ENCODE measurements at places on chromosomes 13 and 19. TPM values are rescaled to one million over a fixed set of nuclear protein-coding genes. Genes with fewer than 3 reads are reported as not detected.

The ZSCAN1 gene
- total RNA-seq, result not detected

The RETN gene
- not detected for total RNA-seq

The IGFL3 gene
- total RNA-seq, result not detected

The ZNF571 gene
- total RNA-seq, result 0.64 TPM

The TNFRSF19 gene
- not detected for total RNA-seq

The CYP2A7 gene
- total RNA-seq, result not detected

GRCh38 chr19:51621178-51621577, 9.0 kb downstream of the SIGLEC5 start:
- H3K27ac ChIP-seq, result no peak overlapping the region
- no peaks in the 10 kb centered on the region for H3K36me3 ChIP-seq
- no peak overlapping the region for H3K4me3 ChIP-seq
- H3K4me1 ChIP-seq, result no peaks in the 10 kb centered on the region
- H3K27me3 ChIP-seq, result peaks cover 2% of the 10 kb centered on the region
- DNase-seq, result no peak

- H3K4me3 ChIP-seq, result peak overlapping the region; percentile 65
- H3K4me1 ChIP-seq, result peaks cover 60% of the 10 kb centered on the region
- H3K27ac ChIP-seq, result peak overlapping the region; percentile 85
- DNase-seq, result peak; percentile 59
- peaks cover 2% of the 10 kb centered on the region for H3K27me3 ChIP-seq
- peaks cover 41% of the 10 kb centered on the region for H3K36me3 ChIP-seq
Observed at GRCh38 chr13:99380921-99381645, 73.9 kb upstream of the GPR183 start.

GRCh38 chr19:8478598-8478997, 23.8 kb downstream of the PRAM1 start:
- H3K36me3 ChIP-seq, result peaks cover 41% of the 10 kb centered on the region
- H3K27ac ChIP-seq, result peak overlapping the region; percentile 43
- no peak overlapping the region for H3K4me3 ChIP-seq
- no peak for DNase-seq

DNA sequence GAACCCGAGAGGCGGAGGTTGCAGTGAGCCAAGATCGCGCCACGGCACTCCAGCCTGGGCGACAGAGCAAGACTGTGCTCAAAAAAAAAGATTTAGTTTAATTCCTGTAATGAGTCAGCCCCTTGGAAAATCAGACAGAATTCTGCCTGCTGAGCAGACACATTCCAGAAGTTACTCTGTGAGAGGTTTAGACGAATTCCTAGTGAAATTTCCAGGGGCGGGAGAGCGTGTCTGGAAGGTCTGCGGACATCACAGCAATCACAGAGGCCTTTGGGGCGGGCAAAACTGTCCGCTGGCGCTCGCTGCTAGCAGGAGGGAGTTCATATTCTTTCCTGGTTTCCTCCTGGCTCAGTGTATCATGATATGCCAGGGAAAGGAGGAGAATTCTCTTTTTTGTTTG, 17.5 kb downstream of the MISP start:
- no peaks in the 10 kb centered on the region for H3K36me3 ChIP-seq
- no peak overlapping the region for H3K4me3 ChIP-seq
- DNase-seq, result no peak
- H3K4me1 ChIP-seq, result peaks cover 5% of the 10 kb centered on the region
- H3K27me3 ChIP-seq, result peaks cover 6% of the 10 kb centered on the region
- no peak overlapping the region for H3K27ac ChIP-seq

- no peaks in the 10 kb centered on the region for H3K36me3 ChIP-seq
- H3K4me1 ChIP-seq, result peaks cover 5% of the 10 kb centered on the region
- no peak overlapping the region for H3K4me3 ChIP-seq
- no peaks in the 10 kb centered on the region for H3K27me3 ChIP-seq
Observed at GRCh38 chr19:53424968-53425597, 6.7 kb upstream of the ZNF761 start.

DNA sequence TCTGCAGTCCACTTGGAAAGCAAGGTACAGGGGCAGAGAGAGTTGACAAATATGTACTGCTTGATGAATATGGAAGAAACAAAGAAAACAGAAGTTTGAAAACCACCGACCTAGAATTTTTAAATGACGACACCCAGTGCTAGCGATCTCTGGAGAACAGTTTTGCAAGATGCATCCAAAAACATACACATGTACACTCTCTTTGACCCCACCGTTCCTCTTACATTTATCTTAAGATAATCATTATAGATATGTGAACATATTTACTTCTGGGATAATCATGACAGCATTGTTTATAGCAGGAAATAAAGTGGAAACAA, 40.8 kb upstream of the IGSF23 start:
- H3K4me3 ChIP-seq, result no peak overlapping the region
- no peak overlapping the region for H3K27ac ChIP-seq
- peaks cover 1% of the 10 kb centered on the region for H3K27me3 ChIP-seq
- no peaks in the 10 kb centered on the region for H3K36me3 ChIP-seq

- no peak overlapping the region for H3K4me3 ChIP-seq
- H3K27me3 ChIP-seq, result no peaks in the 10 kb centered on the region
- H3K4me1 ChIP-seq, result no peaks in the 10 kb centered on the region
- no peaks in the 10 kb centered on the region for H3K36me3 ChIP-seq
- DNase-seq, result no peak
- no peak overlapping the region for H3K27ac ChIP-seq
Observed at GRCh38 chr13:110492679-110493593, 68.6 kb downstream of the RAB20 start.

DNA sequence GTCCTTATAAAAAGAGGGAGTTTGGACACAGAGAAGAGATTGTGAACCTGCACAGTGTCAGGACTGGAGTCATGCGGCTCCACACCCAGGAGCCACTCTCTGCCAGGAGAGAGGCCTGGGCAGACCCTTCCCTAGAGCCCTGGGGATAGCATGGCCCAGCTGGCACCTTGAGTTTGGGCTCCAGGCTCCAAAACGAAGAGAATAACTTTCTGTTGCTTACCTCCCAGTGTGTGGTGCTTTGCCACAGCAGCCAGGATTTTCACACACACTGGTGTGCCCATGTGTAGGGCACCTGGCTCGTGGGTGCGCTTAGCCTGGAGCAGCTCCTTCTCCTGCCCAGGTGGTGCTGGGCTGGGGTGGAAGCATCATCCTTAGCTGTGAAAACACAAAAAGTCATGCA, 344.3 kb downstream of the TEX29 start:
- H3K36me3 ChIP-seq, result no peaks in the 10 kb centered on the region
- DNase-seq, result no peak
- no peak overlapping the region for H3K4me3 ChIP-seq
- H3K4me1 ChIP-seq, result no peaks in the 10 kb centered on the region
- no peaks in the 10 kb centered on the region for H3K27me3 ChIP-seq

GRCh38 chr19:840519-841206, at the start of gene PRTN3:
PRTN3 (plus strand) TSS chr19:840999; CDS start chr19:841009, 10 bp downstream.
- no peak within 1 kb of the TSS for H3K4me3 ChIP-seq
- no peaks in the 10 kb centered on the region for H3K4me1 ChIP-seq
- no peaks in the 10 kb centered on the region for H3K36me3 ChIP-seq
- no peak for DNase-seq
- H3K27me3 ChIP-seq, result peaks cover 13% of the 10 kb centered on the region

DNA sequence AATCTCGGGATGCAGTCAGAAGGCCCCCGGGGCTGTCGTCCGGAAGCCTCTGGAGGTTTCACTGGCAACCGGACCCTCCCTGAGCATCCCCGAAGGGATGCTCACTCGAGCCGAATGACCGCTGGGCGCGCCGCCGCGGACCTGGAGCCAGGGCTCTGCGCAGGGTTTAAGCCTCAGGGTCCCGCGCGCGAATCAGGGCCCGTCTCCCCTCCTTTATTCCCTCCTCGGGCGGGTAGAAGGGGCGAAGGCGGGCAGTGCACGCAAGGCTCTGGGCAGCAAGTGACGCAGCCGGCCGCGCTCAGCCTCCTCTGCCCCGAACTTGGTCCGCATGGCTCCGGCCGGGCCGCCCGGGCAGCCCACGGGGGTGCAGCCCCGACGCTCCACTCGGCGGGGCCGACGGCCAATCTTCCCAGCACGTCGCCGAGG, 572 bp downstream of the SHISA2 start:
- peaks cover 33% of the 10 kb centered on the region for H3K4me1 ChIP-seq
- peak overlapping the region; percentile 56 for H3K4me3 ChIP-seq
- H3K27ac ChIP-seq, result no peak overlapping the region
- peaks cover 48% of the 10 kb centered on the region for H3K27me3 ChIP-seq
- peaks cover 3% of the 10 kb centered on the region for H3K36me3 ChIP-seq
